Naive thymus-derived CD4-positive, alpha-beta T cell (primary cell): ENCODE measurements at places on chromosomes 3 and 15. TPM values are rescaled to one million over a fixed set of nuclear protein-coding genes. Genes with fewer than 3 reads are reported as not detected.

GRCh38 chr3:46564190-46565021, 1.7 kb downstream of the LRRC2 start:
- DNase-seq: no peak

DNA sequence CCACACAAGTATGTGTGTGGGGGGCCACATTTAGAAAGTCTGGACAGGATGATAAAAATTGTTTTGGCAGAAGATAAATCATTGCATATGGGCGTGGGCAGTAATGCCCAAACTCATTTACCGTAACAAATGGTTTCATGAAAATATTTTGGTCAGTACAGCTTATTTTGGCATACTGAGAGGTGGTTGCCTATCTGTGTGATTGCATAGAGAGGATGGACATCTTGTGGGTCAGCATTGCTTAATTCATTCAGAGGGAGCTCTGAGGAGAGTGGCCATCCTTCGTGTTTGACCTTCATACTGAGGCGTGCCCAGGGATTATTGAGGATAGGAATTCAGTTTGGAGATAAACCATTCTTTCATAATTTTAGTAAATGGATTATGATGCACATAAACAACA, 162.5 kb downstream of the GAP43 start:
- DNase-seq: no peak

CAND2 gene
- total RNA-seq: 8.2 TPM

DNA sequence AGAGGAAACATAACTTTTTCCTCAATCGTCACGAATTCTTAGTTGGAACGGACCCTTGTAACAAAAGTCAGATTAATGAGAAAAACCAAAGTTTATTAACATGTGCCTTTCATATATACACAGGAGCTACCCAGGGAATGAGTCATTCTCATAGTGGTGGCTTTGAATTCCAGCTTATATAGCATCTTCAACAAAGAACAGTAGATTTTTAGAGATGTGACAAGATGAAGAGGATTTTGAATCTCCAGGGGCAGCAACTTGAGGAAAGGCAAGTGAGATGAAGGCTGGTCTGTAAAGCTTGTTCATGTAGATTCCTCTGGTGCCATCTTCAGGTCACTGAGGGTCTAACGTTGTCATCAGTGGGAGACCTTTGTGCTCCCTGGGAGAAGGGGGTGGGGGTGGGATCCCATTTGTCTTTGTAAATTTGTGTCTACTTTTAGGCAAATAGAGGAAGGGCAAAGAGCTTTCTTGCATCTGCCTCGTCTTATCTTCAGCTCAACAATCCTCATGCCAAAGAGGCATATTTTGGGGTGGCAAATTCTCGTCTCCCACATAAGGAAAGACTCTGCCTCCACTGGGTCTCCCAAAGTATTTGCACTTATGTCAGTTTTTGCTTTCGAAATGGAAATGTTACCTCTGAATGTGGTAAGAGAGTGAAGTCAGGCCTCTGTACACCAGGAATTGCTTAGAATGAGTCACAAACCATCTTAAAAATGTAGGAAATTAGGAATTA, 29.5 kb downstream of the CLEC3B start:
- no peak for DNase-seq

DNA sequence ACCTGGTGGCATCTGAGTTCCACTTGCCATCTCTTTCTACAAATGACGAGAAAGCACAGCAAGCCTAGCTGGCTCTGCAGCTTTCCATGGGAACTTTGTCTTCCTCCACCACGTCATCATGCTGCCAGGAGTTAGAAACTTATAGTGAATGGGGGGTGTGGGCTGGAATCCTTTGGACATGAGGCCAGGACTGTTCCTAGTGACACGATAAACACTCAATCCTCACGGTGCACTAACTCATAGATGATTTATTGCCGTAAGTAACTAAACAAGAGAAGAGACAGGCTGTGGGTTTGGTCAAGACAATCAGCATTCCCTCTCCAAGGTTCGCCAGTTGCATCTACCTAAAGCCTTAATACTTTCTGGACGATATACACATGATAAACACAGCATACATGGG, 50.6 kb downstream of the OXNAD1 start:
- DNase-seq: no peak

EOMES gene
- total RNA-seq: 0.67 TPM

PLSCR2 gene
- 0.44 and 1.4 TPM in 2 replicates for total RNA-seq

- no peak for DNase-seq
Observed at GRCh38 chr15:50627351-50628055, 59.1 kb downstream of the TRPM7 start.

GATM gene
- 1.6 TPM for total RNA-seq

DNA sequence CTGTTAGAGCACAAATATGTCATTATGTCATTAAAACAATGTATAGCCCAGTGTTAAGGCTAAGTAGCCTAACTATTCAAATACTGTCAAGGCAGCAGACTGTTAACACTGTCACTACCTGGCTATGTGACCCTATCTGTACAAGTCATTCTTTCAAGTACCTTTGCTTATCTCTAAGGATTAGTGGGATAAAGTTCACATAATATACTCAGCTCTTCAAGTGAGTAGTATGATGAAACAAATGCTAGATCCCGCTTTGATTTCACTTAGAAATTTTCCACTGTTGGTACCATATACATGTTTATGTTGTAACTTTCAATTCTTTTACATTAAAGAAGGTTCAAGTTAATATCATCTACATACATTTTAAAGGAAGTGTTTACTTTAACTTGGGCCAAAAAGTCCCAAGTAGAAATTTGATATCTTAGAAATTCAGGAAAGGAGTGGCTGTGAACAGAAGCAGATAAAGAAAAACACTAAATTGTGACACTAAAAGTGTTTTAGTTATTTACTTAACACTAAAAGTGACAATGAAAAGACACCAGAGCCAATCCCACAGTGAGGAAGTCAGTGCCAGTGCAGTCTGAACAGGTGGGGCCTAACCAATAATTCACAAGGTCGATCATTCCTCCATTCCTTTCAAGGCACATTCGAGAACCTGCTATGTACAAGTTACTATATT, 4.8 kb upstream of the RFX7 start:
- DNase-seq: no peak

DNA sequence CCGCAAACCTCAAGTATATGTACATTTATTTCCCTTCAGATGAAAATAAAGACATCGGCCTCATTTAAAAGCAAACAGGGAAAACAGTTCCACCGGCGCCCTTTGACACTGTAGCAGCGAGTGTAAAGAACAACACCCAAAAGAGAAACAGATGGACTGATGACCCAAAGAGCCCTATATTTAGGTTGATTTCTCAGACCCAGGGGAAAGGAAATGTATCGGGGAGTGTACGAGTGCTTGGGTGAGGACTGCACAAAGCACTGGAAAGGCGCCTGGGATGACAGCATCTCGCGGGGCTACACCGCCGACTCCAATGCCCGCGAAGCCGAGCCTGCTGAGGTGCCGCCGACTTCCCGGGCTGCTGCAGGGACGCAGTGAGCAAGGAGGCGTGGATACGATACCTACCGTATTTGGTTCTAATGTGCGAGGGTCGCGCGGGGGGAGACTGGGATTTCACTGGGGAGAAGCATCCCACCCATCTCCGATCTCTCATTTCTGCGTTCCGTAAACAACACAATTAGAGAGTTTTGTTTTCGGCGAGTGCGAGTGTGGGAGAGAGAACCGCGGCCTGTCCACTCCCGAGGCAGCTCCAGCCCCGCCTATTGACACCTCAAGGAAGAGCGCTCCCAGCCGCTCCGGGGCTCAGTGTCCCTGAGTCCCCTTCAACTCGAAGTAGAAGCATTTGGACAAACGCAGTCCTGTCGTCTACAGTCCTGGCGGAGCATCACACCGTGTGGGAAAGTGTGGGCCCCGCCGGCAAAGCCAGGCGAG, 2.0 kb downstream of the MECOM start:
- DNase-seq: no peak

CAMKV gene
- total RNA-seq: not detected

- DNase-seq: no peak
Observed at GRCh38 chr3:146065573-146066006, 95.4 kb downstream of the PLOD2 start.

PHLDB2 gene
- total RNA-seq: 5.1 TPM

DNA sequence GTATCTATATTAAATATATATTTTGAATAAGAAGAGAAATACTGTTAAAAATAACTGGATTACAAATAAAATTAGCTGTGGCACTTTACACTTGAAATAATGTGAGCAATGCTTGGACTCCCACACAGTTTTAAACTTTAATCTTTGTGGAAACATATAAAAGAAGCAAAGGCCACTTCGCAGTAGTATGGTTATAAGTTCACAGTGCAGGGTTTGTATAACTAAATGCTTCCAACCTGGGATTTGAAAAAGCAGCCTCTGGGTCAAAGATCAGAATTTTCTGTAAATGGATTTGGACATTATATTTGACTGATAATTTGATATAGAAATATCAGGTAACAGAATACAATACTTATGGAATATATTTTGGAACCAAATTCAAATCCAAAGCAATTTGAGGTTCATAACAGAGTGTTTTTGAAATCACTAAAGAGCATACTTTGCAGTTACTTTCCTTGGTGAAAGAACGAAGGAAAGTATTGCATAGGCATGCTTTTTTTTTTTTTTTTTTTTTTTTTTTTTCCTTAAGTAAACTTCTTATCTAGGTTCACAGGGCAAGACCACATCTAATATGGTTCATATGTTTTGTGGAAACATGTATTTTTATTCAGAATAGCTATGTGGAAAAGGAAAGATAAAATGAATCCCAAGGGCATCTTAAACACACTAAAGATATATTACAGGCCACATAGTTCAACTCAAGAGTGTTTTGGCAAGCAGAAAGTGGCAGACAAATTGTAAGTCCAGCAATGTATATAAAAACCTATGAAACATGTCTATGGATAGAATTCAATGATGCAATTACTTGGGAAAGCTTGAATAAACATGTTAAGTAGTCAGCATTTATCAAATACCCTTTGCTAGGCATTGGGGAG, 47.1 kb upstream of the SGO1 start:
- DNase-seq: no peak

HOMER2 gene
- 6.6 TPM for total RNA-seq
